ENCODE measurements at places on chromosomes 11 and 22. TPM values are rescaled to one million over a fixed set of nuclear protein-coding genes. Genes with fewer than 3 reads are reported as not detected.

- peaks cover 15% of the 10 kb centered on the region for H3K4me1 ChIP-seq
- peak overlapping the region; percentile 39 for H3K27ac ChIP-seq
- H3K36me3 ChIP-seq: peaks cover 41% of the 10 kb centered on the region
- DNase-seq: no peak
These were observed 19.2 kb downstream of the FAM118A start for GRCh38 chr22:45328822-45329529.

- H3K36me3 ChIP-seq: peaks cover 63% of the 10 kb centered on the region
- peak; percentile 30 for DNase-seq
- peaks cover 47% of the 10 kb centered on the region for H3K4me1 ChIP-seq
- H3K27ac ChIP-seq: peak overlapping the region; percentile 98
These were observed 556 bp downstream of the CDCA5 start for GRCh38 chr11:65083134-65083833.

GRCh38 chr11:47411884-47412746 lies 3.7 kb downstream of the SLC39A13 start:
- H3K36me3 ChIP-seq: peaks cover 11% of the 10 kb centered on the region
- H3K4me3 ChIP-seq: no peak overlapping the region
- no peaks in the 10 kb centered on the region for H3K27me3 ChIP-seq
- H3K27ac ChIP-seq: no peak overlapping the region
- H3K4me1 ChIP-seq: peaks cover 12% of the 10 kb centered on the region

DNA sequence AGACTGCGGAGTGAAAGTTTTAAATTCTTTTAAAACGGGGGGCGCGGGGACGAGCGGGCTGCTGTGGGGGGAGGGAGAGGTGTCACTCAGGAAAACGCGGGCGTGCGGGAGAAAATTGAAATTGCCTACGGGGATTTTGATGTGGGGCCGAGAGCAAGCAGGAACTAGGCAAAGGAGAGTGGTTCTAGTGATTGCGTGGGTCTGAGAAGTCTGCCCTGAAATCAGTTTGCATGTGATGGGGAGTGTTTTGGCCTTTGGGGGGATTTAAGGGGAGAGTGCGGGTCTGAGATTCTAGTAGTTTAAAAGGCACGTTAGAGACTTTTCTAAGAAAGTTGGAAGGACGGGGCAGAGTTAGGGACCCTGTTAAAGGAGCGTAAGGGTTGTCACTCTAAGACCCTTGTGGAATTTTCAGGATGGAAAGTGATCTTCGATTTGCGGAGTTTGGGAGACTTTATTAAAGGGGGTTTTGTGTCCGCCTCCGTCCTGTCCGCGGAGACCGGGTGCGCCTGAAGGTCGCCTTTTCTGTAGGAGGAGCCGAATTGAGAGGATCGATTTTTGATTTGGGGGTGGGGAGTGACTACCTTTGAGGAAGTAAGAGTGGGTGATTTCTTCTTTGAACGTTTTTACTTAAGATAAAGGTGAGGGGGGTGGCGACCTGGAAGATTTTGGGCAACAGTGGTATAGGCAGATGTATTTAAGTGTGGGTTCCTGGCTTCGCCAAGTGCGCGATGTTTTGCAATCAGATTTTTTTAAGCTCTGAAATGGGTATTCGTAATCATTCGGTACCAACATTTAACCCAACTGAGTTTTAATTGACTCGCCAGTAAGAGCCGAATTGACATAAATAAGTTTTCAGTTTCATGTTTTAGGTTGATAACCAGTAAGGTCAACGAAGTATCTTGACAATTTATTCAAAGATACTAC lies 1.1 kb downstream of the EED start:
- H3K36me3 ChIP-seq: peaks cover 34% of the 10 kb centered on the region
- DNase-seq: peak; percentile 53
- H3K27me3 ChIP-seq: no peaks in the 10 kb centered on the region
- no peak overlapping the region for H3K4me3 ChIP-seq
- H3K4me1 ChIP-seq: peaks cover 42% of the 10 kb centered on the region

DNA sequence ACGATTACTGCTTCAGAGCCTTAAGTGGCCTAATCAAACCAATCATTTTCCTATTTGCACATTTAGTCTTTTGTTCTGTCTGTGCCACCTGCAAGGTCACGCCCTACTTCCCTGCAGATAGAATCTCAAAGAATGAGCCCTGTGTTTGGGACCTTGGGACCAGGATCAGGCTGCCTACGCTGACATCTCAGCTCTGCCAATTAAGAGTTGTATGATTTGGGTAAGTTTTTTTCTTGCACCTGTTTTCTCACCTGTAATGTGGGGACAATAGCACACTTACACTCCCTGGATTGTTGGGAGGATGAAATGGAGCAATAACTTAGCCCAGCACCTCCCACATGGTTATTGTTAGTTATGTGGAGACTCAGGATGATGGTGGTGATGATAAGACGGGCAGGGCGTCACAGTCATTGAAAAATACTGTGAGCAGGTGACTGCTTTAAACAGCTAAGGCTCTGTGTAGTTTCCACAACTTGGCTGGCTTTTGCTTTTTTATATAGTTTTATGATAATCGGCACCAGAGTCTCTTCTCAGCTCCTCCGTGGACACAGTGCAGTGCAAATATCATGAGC lies 155.0 kb downstream of the ADAMTS15 start:
- H3K27ac ChIP-seq: no peak overlapping the region
- H3K36me3 ChIP-seq: no peaks in the 10 kb centered on the region
- no peaks in the 10 kb centered on the region for H3K4me1 ChIP-seq
- H3K27me3 ChIP-seq: no peaks in the 10 kb centered on the region

DNA sequence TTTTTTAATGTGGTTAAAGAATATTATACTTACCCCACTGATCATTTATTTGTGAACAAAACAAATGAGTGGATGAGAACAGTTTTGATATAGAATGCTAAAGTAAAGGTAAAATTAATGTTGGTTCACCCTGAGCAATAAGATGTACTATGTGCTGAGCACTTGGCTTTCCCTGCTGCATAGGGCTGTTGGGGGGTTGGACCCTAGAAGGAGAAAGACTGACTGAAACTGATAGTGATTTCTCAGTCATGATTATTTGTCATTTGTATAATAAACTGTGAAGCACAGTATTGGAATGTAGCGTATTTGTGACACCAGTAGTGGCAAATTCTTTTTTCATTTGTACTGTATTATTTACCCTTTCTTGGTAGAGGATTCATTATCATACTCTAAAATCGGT lies 63.3 kb downstream of the PRMT3 start:
- H3K27me3 ChIP-seq: no peaks in the 10 kb centered on the region
- no peak for DNase-seq
- peaks cover 19% of the 10 kb centered on the region for H3K36me3 ChIP-seq
- no peak overlapping the region for H3K4me3 ChIP-seq
- no peaks in the 10 kb centered on the region for H3K4me1 ChIP-seq
- H3K27ac ChIP-seq: no peak overlapping the region

DNA sequence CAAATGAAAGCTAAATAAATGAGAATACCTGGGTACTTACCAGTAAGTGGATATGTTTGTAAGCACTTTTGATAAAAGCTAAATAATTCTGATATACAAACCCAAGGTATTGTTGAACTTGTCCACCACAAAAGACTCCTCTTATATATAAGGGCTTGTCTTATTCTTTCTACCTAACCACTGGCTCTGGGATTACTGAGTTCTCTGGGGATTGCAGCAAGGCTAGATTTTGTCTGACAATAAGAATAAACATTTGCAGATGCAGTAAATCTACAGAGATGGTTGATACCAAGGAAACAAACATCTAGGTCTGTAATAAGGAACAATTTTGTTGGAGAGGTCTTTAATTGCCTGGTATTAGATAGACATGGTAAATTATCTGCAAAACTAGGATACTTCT lies at the start of gene OR51A4:
OR51A4 (minus strand) TSS at position 101 of the 400 bp plus-strand sequence. CDS start 505 bp downstream, outside the sequence.
- H3K27me3 ChIP-seq: peaks cover 2% of the 10 kb centered on the region
- H3K4me1 ChIP-seq: no peaks in the 10 kb centered on the region
- DNase-seq: no peak
- H3K4me3 ChIP-seq: no peak within 1 kb of the TSS
- H3K27ac ChIP-seq: no peak within 1 kb of the TSS

- peaks cover 23% of the 10 kb centered on the region for H3K4me1 ChIP-seq
- no peak overlapping the region for H3K4me3 ChIP-seq
- no peak for DNase-seq
- H3K27ac ChIP-seq: no peak overlapping the region
These were observed 45.8 kb upstream of the AMPD3 start for GRCh38 chr11:10409207-10409661.

GRCh38 chr11:34232807-34233206 lies 125.0 kb downstream of the ABTB2 start:
- H3K4me3 ChIP-seq: no peak overlapping the region
- DNase-seq: no peak
- H3K4me1 ChIP-seq: peaks cover 42% of the 10 kb centered on the region

DNA sequence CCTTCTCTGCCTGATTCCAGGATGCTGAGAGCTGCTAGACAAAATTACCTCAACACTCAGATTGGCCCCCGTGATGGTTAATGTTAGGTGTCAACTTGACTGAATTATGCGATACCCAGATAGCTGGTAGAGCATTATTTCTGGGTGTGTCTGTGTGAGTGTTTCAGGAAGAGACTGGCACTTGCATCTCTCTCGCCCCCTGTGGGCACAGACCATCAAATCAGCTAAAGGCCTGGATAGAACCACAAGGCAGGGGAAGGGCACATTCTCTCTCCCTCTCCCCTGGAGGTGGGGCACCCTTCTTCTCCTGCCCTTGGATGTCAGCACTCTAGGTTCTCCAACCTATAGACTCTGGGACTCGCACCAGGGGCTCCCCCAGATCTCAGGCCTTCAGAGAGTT lies 79.7 kb downstream of the KIRREL3 start:
- peaks cover 6% of the 10 kb centered on the region for H3K4me1 ChIP-seq
- H3K27ac ChIP-seq: no peak overlapping the region
- H3K36me3 ChIP-seq: no peaks in the 10 kb centered on the region
- DNase-seq: no peak
- H3K4me3 ChIP-seq: no peak overlapping the region

DNA sequence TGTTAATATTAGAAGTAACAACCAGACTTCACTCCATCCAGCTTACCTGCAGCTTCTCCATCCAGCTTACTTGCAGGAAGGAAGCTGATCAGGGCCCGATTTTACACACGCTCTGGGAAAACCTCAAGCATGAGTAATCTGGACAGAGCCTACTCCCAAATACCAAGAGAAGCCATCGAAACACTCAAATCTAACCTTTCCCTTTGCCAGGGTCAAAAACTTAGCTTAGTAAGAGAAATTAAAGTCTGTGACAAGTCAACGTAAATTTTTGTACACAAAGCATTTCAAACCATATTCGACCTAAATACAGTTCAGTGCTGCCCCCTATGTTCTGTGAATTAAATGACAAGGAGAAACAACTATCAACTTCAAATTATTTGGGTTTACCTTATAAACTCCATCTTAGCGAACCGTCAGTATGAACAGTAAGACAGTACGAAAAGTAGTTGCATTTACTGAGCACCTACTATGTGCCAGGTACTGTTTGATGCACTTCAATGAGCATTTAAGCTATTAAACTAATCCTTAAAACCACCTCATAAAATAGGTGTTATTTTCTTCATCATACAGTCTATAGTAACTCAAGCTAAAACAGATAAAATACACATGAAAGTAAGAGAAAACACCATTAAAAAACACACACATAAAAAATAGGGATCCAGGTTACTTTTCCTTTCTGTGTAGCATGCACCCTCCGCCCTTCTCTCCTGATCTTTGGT lies 36.9 kb downstream of the ARFGAP3 start:
- no peak overlapping the region for H3K27ac ChIP-seq
- H3K36me3 ChIP-seq: peaks cover 16% of the 10 kb centered on the region
- DNase-seq: no peak
- H3K4me1 ChIP-seq: peaks cover 5% of the 10 kb centered on the region

GRCh38 chr11:69259096-69259495 lies 34.9 kb upstream of the MYEOV start:
- no peaks in the 10 kb centered on the region for H3K36me3 ChIP-seq
- no peak for DNase-seq
- peaks cover 10% of the 10 kb centered on the region for H3K4me1 ChIP-seq
- no peak overlapping the region for H3K27ac ChIP-seq
- H3K4me3 ChIP-seq: no peak overlapping the region
- H3K27me3 ChIP-seq: no peaks in the 10 kb centered on the region

GRCh38 chr11:114569801-114570200 lies 10.1 kb upstream of the NXPE1 start:
- H3K4me1 ChIP-seq: no peaks in the 10 kb centered on the region
- DNase-seq: no peak
- H3K36me3 ChIP-seq: no peaks in the 10 kb centered on the region
- H3K27me3 ChIP-seq: peaks cover 2% of the 10 kb centered on the region
- H3K4me3 ChIP-seq: no peak overlapping the region
- H3K27ac ChIP-seq: no peak overlapping the region

DNA sequence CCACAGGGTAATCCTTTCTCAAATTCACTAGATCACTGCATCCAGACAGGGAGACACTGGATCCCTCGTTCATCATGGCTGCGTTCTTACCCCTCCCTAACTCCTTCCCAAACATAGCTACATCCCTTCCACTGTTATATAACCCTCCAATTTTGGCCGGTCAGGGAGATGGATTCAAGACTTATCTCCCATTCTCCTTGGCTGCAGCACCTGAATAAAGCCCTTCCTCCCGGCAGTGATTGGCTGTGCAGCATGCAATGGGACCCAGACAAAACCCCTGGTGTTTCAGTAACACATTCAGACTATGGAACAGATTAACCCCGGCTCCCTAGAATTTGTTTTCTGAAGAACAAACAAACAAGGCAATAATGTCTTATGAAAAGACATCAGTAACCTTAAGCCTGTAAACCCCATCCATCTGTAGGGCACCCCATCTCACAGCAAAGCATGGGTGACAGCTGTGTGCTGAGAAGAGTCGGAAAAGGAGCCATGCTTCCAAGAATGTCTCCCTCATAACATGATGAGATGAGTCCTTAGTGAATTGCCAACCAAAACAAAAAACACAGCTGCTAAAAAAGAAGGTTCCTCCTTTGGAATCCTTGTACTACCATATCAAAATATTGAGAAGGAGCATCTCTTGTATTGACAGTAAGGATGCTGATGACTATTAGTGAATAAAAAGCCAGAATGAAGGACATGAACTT lies 5.0 kb downstream of the MIF start:
- no peak overlapping the region for H3K27ac ChIP-seq
- H3K36me3 ChIP-seq: peaks cover 32% of the 10 kb centered on the region
- peaks cover 13% of the 10 kb centered on the region for H3K4me1 ChIP-seq
- DNase-seq: no peak
- H3K4me3 ChIP-seq: no peak overlapping the region
- no peaks in the 10 kb centered on the region for H3K27me3 ChIP-seq

The RAB36 gene
- total RNA-seq: 0.35 TPM

The FLRT1 gene
- total RNA-seq: 0.21 TPM

The BEST1 gene
- total RNA-seq: 0.65 TPM

The OR10A2 gene
- total RNA-seq: not detected

The NAALAD2 gene
- total RNA-seq: not detected

The ACR gene
- not detected for total RNA-seq

The DEUP1 gene
- total RNA-seq: not detected

Measured in activated CD4-positive, alpha-beta T cell treated with anti-CD3 and anti-CD28 coated beads for 36 hours (primary cell).